ENCODE measurements at places on chromosomes 12 and 14. TPM values are rescaled to one million over a fixed set of nuclear protein-coding genes. Genes with fewer than 3 reads are reported as not detected.

- H3K27ac ChIP-seq = no peak overlapping the region
- peaks cover 7% of the 10 kb centered on the region for H3K4me1 ChIP-seq
- no peak for DNase-seq
- H3K4me3 ChIP-seq = no peak overlapping the region
Observed at GRCh38 chr12:66620026-66620425, 58.9 kb downstream of the GRIP1 start.

DNA sequence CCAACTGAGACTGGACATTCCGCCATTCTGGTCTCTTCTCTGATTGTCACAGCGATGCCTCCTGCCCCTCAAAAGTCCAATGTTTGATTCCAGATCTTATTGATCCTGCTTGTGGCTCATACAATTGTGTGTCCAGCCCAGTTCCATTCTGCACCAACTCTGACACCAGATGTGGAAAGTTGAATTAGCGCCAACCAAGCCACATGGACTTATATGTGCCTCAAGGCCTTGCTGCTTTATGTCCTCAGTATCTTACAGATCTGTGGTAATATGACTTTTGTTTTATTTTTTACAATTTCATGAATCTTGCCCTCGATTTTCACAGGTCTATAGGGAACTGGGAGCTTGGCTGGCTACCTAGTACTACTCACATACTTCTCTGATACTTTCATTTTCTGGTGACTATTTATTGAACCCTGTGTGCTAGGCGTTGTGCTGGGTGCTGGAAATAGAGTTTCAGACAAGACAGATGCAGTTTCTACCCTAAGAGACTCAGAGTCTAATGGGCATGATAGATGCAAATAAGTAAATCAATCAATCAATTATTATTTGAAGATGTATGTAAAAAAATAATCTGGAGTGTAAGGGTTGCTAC is 472.0 kb downstream of the TMTC2 start:
- no peak overlapping the region for H3K27ac ChIP-seq
- H3K27me3 ChIP-seq = no peaks in the 10 kb centered on the region
- no peak for DNase-seq
- H3K36me3 ChIP-seq = no peaks in the 10 kb centered on the region
- H3K4me3 ChIP-seq = no peak overlapping the region

DNA sequence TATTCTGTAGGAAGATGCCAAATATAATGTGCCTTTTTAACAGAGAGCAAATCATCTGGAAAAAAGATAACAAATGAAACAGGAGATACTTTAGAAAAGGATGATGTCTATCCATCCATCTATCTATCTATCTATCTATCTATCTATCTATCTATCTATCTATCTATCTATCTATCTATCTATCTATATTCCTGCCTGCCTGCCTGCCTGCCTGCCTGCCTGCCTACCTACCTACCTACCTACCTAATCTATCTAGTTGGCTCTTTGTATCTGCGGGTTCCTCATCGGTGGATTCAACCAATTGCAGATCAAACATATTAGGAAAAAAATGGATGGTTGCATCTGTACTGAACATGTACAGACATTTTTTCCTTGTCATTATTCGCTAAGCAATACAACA is 11.0 kb downstream of the PTPRB start:
- H3K4me1 ChIP-seq = no peaks in the 10 kb centered on the region
- H3K27me3 ChIP-seq = no peaks in the 10 kb centered on the region
- no peak overlapping the region for H3K27ac ChIP-seq
- no peaks in the 10 kb centered on the region for H3K36me3 ChIP-seq
- no peak for DNase-seq
- no peak overlapping the region for H3K4me3 ChIP-seq

Gene CPNE6
- not detected for total RNA-seq

DNA sequence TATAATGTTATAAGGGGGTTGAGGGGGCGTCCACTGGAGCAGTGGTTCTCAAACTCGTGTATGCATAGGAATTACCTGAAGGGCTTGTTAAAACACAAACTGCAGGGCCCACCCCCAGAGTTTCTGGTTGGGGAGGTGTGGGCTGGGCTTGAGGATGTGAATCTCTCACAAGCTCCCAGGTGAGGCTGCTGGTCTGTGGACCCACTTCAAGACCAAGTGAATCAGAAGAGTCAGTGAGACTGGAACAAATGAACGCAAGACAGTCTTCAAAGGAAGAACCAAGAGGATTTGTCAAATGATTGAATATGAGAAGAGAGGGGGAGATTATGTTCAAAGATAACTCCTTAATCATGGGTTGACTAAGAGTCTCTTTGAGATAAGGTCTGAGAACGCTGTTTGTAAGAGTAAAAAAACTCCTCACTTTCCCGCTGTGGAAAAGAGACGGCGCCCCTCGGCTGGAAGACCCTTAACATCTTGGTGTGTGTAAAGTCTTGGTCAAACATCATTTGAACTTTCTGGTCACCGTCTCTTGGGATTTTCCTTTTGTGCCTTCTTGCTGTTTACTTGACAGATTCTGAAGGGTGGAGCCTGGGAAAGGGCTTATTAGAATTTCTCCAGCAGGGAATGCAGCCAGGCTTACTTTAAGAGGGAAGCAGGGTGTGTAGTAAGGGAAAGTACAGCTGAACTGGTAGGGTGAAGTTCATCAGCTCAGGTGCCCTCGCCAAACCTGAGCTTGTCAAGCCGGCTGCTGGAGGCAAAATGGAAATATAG is 5.3 kb upstream of the FOXN3 start:
- no peak overlapping the region for H3K27ac ChIP-seq
- H3K27me3 ChIP-seq = no peaks in the 10 kb centered on the region
- H3K36me3 ChIP-seq = no peaks in the 10 kb centered on the region
- H3K4me1 ChIP-seq = peaks cover 29% of the 10 kb centered on the region

Gene NPFF
- not detected for total RNA-seq

GRCh38 chr12:26196421-26196716 is 996 bp downstream of the SSPN start:
- H3K27ac ChIP-seq = peak overlapping the region; percentile 67
- DNase-seq = no peak
- H3K27me3 ChIP-seq = peaks cover 17% of the 10 kb centered on the region
- peaks cover 16% of the 10 kb centered on the region for H3K4me1 ChIP-seq

Gene GALNT9
- total RNA-seq = 0.68 TPM

DNA sequence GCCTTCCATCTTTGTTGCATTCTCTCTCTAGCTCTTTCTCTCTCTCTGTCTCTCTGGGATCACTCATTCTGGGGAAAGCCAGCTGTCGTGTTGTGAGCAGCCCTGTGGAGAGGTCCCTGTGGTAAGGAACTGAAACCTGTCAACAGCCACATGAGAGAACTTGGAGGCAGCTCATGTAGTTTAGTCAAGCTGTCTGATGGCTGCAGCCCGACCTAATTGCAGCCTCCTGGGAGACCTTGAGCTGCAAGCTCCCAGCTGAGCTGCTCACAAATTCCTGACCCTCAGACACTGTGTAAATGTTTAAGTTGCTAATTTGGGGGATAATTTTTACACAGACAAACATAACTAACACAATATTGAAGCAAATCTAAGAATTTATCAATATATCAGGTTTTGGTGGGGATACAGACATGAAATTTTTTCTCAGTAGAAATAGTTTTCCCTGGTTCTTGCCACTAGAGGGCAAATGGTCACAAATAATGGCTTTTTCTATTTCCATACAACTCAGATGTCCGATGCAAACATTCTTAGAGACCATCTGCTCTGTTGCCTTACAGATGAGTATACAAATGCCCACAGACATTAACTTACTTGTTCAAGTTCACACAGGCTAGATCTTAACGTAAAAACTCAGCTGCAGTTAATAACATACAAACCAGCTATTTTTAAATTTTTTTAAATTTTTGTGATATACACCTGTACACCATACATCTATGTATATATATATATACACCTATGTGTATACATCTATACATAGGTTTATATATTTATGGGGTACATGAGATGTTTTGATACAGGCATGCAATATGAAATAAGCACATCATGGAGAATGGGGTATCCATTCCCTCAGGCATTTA is 15.5 kb upstream of the KRR1 start:
- H3K4me3 ChIP-seq = no peak overlapping the region
- no peaks in the 10 kb centered on the region for H3K36me3 ChIP-seq
- H3K4me1 ChIP-seq = peaks cover 9% of the 10 kb centered on the region

Gene CLEC2A
- not detected for total RNA-seq

- H3K4me3 ChIP-seq = no peak overlapping the region
- no peaks in the 10 kb centered on the region for H3K4me1 ChIP-seq
- DNase-seq = no peak
- no peak overlapping the region for H3K27ac ChIP-seq
- no peaks in the 10 kb centered on the region for H3K27me3 ChIP-seq
Observed at GRCh38 chr14:79134361-79134760, 964.2 kb downstream of the NRXN3 start.

- no peaks in the 10 kb centered on the region for H3K27me3 ChIP-seq
- no peaks in the 10 kb centered on the region for H3K4me1 ChIP-seq
- H3K27ac ChIP-seq = no peak overlapping the region
- no peak for DNase-seq
- no peaks in the 10 kb centered on the region for H3K36me3 ChIP-seq
- H3K4me3 ChIP-seq = no peak overlapping the region
Observed at GRCh38 chr12:90989686-90990111, 15.1 kb downstream of the EPYC start.

Measured in spleen (tissue), 13 donors.